ENCODE measurements at places on chromosomes 6 and 20. TPM values are rescaled to one million over a fixed set of nuclear protein-coding genes. Genes with fewer than 3 reads are reported as not detected.
A peak's percentile ranks its signal among the peaks of the same experiment; 100 is the strongest.

DNA sequence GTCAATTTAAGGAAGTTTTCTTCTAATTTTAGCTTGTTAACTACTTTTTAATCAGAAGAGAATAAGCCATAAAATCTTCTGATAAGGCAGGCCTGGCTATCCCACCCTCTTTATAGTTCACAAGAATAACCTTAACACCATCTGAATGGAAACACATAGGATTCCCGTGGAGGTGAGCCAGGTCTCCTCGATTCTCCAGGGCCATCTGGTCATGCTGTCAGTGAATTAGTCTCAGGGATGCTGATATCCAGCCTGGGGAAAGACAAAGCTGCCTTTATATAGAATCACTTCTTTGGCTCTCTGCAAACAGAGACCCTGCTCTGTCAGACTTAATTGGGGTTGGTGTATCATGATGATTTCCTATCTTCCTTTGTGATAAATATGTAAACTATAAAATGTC lies 30.1 kb upstream of the TAGAP start:
- no peak for ATAC-seq

DNA sequence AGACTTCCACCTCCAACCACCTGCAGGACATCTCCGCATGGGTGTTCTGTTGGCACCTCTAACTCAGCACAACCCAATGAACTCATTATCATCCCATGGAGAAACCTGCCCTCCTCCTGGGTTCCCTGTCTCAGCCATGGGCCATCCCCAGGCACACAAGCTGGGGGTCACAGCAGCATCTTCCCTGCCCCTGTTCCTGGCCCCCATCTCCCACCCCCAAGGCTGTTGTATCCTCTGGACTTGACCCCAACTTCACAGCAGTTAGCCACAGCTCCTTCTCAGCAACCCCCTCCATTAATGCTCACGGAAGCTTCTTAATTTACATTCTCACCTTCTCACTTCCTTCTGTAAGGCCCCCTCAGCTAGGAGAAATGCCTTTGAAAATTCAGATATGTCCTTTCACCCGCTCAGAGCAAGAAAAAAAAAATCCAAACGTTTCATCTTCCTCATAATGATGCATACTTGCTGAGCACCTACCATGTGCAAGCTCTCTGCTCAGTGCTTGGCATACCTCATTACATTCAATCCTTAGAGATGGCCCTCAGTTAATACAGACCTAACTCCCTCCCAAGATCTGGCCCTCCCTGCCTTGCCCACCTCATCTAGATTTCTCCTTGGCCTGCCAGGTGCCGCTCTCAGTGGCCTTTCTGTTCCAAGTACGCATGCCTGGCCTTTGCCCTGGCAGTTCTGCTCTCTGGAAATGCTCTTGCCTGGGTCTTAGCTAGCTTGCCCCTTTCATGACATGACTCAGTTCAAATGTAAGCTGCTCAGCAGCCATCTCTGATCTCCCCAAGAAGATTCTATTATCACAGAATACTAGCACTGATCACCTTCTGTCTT lies 2.5 kb upstream of the NELFCD start:
- no peak for ATAC-seq

PTPRT gene
- total RNA-seq = 0.68 TPM

- no peak for ATAC-seq
Measured at GRCh38 chr6:33947916-33948594, 144.3 kb upstream of the MLN start.

DNA sequence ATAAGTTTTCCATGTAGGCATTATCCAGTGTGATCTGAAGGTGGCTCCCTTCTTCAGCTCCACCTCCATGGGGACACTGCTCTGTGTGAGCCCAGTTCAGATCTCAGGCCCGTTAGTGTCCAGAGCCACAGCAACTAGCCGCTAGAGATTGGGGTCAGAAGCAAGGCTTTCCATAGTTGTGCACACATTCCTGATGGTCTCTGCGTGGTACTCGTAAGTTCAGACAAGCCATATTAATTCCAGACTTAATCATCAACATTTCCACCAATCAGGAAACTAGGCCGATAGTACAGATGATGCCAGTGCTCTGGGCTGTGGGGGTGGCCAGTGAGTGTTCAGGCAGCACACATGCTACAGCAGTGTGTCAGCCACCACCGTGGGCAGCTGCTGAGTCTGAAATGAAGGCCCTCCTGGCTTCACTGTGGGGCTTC lies 17.5 kb upstream of the SYNCRIP start:
- ATAC-seq = no peak

DNA sequence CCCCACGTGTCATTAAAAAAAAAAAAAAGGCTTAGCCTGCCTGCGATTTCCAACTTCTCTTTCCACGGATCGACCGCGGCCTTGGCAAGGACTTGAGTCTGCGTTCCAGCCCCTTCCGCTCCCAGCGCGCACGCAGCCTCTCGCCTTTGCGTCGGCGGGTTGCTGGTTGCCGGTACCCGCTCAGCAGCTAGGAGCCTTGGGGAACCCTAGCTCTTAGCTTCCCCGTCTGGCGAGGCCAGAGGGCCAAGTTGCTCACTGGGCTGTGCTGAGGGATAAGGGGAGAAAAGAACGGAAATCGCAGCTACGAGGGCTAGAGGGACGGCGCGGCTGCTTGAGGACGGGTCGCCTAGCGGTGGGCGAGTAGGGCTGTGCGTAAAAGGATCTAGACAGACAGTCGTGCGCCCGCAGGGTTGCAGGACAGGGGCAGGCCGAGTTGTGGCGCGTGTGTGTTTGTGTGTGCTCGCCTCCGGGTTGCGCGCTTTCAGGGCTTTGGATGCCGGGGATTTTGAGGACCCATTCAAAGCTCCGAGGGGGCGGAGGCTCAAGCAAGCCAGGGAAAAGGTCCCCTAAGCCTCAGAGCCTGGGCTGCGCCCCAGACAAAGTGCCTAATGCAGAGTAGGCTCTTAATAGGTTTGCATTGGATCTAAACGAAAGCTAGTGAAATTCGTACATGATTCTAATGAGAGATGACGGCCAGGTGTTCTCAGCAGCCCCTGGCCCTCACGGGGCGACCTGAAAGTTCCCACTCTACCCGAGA lies 40.5 kb upstream of the OSTM1 start:
- ATAC-seq = peak; percentile 4

DLK2 gene
- 3.9 TPM for total RNA-seq

DNA sequence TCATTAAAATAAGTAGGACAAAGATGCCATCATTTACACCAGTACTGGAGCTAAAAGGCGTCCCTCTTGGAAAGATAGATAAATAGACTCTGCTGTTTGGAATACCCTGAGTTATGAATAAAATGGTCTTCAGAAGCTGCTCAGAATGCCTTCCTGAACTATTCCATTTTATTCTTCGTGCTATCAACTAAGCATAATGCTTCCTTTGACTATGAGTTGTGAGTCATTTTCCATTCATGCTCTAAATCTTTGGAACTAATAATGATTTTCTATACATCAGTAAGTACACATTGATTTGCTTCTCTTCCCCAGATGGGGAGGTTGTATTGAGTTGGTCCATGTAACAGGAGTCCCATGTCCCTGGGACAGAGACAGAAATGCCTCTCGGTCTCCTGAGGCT lies 98.3 kb upstream of the PDE7B start:
- ATAC-seq = no peak

SIRPB1 gene
- total RNA-seq = 1.0 TPM

DNA sequence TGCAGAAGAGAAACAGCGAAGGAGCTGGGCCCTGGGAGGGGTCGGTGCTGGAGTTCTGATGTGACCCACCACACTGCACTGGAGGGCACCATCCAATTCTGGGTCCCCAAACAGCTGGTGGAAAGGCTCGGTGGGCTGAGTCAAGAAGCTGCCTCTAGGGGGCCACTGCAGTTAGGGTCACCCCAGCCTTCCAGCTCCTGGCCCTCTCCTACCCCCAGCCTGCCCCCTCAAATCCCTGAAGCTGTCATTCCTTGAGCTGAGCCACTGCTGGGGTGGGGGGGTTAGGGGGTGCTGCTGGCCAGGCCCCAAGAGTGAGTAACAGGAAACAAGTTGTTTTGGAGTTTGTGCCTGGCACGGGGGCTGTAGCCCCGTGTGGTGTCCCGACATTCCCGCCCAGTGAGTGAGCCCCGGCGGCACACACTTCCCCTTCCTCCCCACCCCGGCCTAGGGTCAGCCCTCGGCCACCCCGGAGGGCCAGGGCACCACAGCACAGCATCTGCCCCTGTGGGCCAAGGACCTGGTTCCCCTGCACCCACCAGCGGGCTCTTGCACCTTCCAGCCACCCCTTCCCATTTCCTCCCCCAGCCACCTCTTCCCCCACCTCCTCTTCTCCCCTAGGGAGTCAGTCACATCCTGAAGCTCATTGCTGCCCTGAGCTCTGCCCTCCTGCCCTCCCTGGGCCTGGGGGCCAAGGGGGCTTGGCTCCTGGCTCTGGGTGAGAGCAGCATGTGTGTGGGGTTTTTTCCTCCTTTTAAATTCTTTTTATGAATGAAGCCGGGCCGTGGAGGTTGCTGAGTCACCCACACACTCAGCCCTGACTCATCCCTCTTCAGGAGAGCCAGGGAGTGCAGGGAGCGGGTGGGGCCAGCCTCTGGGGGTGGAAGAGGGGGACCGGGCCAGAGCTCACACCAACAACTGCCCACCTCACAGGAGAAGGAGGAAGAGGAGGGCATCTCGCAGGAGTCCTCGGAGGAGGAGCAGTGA lies 4.6 kb downstream of the SMIM29 start:
- ATAC-seq = peak; percentile 40

DNA sequence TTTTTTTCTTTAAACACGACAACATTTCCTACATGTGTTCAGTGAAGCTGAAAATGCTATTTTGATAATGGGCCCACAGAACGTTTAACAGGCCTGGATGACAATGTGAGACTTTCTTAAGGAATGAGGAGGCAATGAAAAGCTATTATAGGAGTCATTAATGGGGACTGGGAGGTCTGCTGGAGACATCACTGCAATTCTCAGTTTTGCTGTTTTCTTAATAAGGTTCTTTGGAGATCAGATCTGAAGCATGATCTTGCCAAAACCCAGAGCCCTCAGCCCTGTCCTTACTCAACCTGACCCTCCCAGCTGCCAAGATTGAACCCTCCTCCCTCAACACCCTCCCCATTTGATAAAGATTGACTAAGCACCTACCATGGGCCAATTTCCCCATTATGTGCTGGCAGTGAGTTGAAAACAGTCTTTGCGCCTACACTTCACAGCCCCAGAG lies 353.1 kb downstream of the MAFB start:
- no peak for ATAC-seq

DNA sequence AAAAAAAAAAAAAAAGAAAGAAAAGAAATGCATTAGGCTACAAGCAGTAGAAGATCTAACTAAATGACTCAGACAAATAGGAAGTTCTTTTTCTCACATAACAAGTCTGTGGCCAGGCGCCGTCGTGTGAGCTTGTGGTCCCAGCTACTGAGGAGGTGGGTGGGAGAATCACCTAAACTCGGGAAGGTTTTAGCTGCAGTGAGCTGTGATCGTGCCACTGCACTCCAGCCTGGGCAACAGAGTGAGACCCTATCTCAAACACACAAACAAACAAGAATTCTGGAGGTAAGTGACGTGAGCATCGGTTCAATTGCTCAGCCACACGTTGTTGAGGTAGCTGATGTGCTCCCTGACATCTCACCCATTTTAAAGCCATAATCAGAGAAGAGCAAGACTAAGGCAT lies 37.9 kb upstream of the SLC23A2 start:
- ATAC-seq = no peak

TRIM40 gene
- total RNA-seq = 0.44 TPM

KCNQ2 gene
- 84.4 TPM for total RNA-seq

LAMA2 gene
- 1.3 TPM for total RNA-seq

GRCh38 chr6:25547797-25548196 lies 104.2 kb upstream of the SCGN start:
- ATAC-seq = no peak

DNA sequence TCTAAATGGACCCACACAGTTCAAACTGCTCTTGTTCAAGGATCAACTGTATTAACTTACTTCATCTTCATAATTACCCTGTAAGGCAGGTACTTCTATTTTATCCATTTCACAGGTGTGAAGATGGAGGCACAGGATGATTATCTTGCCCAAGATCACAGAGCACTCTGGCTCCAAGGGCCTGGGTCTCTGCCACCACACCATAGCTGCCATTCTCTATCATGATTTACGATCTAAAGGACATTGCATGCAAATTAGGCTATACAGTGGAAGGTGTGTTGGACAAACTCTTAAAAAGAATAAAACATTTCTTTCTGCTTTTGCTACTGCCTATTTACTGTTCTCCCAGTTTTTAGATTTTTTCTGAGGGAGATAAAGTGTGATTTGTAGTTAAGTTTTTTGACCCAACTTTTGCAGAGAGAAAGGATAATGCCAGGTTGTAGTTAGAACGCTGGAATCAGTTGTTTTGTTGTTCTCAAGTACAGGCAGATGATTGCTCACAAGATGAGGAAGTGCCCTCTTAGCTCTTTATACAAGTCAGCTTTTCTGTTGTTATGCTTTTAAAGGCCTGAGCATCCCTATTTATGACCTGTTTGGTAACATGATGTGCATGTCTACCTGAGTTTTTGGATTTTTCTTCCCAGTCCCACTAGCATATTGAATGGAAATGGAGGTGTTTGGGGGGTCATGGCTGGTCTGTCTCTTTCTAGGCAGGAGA lies 247.9 kb downstream of the ZFAND3 start:
- no peak for ATAC-seq

- ATAC-seq = no peak
Measured at GRCh38 chr6:39210450-39210849, 18.8 kb downstream of the KCNK5 start.

- no peak for ATAC-seq
Measured at GRCh38 chr20:52748285-52748932, 223.7 kb upstream of the TSHZ2 start.

GRCh38 chr6:161057103-161058091 lies 65.8 kb downstream of the MAP3K4 start:
- ATAC-seq = no peak

- ATAC-seq = no peak
Measured at GRCh38 chr20:1330075-1330830, 1.3 kb upstream of the SDCBP2 start.

GRCh38 chr20:45819466-45819865 lies 7.0 kb downstream of the UBE2C start:
- ATAC-seq = no peak

DNA sequence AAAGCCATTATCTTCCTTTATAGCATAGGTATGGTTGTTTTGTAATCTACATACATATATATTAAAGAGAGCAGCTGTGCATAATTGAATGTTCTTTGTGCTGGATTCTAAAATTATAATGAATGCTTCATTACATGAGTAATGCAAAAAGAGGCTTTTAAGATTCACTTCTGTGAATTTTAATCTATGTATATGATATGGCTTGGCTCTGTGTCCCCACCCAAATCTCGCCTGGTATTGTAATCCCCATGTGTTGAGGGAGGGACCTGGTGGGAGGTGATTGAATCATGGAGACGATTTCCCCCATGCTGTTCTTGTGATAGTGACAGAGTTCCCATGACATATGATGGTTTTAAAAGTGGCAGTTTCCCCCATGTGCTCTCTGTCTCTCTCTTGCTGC lies 255.4 kb downstream of the GRM1 start:
- peak; percentile 72 for ATAC-seq

- no peak for ATAC-seq
Measured at GRCh38 chr20:32062776-32063170, 10.7 kb downstream of the HCK start.

- ATAC-seq = no peak
Measured at GRCh38 chr20:50317609-50318008, 127.0 kb downstream of the CEBPB start.

EXOC2 gene
- total RNA-seq = 17.6 TPM

- no peak for ATAC-seq
Measured at GRCh38 chr6:88561034-88561953, 395.1 kb upstream of the CNR1 start.

Data from motor neuron (in vitro differentiated cells).